ENCODE measurements at places on chromosomes 5 and 9.

DNA sequence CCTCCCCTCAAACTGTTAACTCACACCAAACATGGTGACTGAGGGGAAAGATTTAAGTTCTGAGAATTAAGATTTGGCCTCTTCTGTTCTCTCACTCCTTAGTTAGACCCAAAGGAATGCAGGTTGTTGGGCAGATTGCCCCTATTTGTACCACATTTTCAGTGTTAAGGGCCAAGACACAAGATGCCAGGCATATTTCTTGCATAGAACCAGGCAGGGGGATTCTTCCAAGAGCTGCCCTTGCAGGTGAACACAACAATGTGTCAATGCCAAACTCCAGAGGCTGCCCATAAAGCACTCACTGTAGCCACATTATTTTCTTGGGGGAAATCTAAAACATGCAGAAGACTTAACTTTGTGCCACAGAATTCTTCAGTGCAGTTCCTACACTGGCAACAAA, 14.7 kb downstream of the MPDZ start:
- DNase-seq: no peak

DNA sequence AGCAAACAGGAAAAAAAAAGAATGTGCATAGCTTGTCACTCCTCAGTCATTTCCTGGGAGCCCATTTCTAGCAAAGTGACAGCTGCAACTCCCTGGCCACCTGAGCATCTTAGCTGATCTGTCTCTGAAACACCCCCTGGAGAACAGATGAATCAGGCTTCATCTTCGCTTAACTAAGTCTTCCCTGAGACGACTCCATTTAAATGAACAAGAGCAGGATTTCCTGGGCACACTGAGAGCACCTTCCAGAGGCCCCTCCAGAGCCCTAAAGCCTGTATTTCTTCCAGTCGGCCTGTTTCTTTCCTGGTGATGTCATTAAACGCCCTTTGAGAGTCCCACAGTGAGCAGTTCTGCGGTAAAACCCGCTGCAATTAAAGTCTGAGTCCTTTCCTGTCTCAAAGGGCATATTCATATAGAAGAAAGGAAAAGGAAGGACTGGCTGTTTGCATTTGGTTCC, 13.9 kb downstream of the TGFBI start:
- DNase-seq: no peak

GRCh38 chr9:134982311-134982710, 64.6 kb upstream of the FCN1 start:
- DNase-seq: no peak

GRCh38 chr5:44365345-44365744, 23.9 kb downstream of the FGF10 start:
- no peak for DNase-seq

DNA sequence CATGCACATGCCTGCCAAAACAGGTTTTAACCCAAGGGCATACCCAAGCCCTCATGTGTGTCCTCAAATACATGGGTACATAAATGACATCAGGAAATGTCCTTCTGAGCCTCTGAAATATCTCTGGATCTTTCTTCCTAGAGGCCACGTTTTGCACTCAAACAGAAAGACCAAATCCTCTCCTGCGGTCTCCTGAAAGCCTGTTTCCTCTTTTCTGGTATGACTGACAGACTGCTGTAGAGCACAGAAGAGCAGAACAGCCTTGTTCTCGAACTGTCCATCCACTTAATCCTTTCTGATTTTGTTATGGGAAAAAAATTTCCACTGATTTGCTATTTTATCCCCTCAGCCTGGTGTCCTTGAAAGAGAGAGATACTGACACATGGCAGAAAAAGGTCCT, 107.2 kb downstream of the ASTN2 start:
- DNase-seq: no peak

GRCh38 chr5:150235500-150235854, 45.6 kb downstream of the SLC6A7 start:
- DNase-seq: no peak

- no peak for DNase-seq
Measured at GRCh38 chr5:80238097-80238496, 17.8 kb downstream of the SERINC5 start.

DNA sequence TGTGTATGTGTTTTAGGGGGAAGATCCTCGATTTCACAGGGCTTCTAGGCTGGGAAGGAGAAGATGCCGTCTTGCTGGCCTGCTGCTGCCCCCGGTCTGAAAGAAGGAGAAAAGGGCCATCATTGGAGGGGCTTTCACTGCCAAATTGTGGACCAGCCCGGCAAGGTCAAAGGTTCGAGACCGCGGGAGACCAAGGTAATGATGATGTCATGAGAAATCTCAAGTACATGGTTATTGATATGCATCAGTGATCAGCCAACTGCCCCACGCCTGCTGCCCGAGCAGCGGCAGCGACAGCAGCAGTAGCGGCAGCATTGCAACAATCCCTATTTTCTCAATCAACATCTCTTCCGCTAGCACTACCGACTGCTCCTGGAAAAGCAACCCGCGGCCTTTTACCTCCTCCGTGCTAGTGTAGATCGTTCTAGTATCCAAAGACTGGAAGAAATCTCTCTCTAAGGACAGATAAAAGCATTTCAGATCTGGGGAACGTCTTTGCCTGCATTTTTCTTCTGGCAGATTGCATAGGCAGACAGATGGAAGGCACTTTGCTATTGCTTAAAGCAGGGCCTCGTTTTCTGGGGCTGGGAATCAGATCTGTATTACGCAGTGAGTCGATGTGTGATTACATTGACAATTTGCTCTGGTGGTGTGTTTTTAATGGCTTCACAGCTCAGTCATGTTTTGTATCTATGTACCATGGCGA, 215.3 kb downstream of the MEF2C start:
- no peak for DNase-seq

GRCh38 chr5:81817980-81818379, 67.1 kb upstream of the SSBP2 start:
- DNase-seq: no peak

- DNase-seq: no peak
Measured at GRCh38 chr5:6678385-6678784, 34.8 kb upstream of the TENT4A start.

GRCh38 chr9:136700304-136700703, 12.1 kb upstream of the DIPK1B start:
- no peak for DNase-seq

DNA sequence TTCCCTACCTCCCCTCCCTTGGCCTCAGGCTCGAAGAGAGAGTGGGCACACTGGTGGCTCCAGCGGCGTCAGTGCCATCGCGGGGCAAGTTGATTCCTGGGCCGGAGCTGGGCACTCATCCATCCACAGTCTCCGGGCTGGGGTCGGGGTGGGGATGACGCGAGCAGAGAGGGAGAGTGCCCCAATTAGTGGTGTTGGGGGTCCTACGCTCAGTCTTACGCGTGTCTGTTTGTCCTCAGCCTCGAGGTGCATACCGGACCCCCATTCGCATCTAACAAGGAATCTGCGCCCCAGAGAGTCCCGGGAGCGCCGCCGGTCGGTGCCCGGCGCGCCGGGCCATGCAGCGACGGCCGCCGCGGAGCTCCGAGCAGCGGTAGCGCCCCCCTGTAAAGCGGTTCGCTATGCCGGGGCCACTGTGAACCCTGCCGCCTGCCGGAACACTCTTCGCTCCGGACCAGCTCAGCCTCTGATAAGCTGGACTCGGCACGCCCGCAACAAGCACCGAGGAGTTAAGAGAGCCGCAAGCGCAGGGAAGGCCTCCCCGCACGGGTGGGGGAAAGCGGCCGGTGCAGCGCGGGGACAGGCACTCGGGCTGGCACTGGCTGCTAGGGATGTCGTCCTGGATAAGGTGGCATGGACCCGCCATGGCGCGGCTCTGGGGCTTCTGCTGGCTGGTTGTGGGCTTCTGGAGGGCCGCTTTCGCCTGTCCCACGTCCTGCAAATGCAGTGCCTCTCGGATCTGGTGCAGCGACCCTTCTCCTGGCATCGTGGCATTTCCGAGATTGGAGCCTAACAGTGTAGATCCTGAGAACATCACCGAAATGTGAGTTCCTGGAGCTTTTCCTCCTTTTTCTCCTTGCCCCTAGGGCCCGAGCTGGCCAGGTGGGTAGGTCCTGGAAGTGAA, 861 bp downstream of the NTRK2 start:
- no peak for DNase-seq

- DNase-seq: no peak
Measured at GRCh38 chr9:69389437-69389995, 64.5 kb downstream of the ENTREP1 start.

DNA sequence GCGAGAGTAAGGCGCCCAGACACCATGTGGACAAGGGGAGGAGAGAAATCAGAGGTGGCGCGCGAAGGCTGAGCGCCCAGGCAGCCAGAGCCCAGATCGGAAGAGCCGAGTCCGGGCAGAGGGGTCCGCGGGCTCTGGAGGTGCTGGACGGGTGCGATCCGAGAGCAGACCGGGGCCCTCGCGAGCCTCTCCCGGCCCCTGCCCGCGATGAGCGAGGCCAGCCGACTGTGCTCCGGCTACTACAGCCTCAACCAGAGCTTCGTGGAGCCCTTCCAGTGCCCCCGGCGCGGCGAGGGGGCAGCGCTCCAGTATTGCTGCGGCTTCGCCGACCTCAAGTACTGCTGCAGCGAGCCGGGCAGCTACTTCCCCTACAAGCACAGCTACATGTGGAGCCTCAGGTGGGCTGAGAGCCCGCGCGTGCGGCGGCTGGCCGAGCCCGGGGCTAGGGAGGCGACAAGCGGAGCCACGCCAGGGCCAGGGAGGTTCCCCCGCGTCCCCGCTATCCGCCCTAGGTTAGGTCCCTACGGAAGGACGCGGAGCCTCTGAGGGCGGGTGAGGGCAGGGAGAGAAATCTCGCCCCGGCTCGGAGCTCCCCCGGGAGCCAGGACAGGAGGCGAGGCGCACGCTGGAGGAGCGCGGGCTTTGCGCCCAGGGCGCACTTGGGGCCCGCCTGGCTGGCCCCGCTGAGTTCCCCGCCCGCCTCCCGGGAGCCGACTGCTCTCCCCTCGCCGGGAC, at the start of gene SHISAL2B:
TSS of gene SHISAL2B (plus strand) at position 87 of the 735 bp plus-strand sequence. CDS start at position 208, 121 bp downstream.
- no peak for DNase-seq

GRCh38 chr9:33161011-33161588, 6.0 kb downstream of the B4GALT1 start:
- DNase-seq: peak; percentile 53

DNA sequence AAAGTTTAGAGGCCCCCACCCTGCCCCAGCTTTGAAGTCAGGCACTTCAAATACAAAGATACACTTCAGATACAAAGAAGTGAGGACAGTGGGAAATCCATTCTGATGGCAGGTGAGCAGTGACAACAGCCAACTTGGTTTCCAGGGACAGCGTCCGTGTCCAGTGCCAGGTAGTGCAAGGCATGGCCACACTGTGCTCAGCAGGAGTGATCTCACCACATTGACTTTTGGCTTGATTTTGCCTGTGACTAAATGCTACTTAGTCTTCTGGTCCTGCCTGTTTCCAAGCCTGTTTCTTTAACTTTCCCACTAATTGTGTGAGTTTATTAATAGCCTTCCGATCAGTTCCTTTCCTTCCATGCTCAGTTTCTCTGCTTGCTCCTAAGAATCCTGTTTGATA, 72.6 kb upstream of the PALM2AKAP2 start:
- DNase-seq: no peak

DNA sequence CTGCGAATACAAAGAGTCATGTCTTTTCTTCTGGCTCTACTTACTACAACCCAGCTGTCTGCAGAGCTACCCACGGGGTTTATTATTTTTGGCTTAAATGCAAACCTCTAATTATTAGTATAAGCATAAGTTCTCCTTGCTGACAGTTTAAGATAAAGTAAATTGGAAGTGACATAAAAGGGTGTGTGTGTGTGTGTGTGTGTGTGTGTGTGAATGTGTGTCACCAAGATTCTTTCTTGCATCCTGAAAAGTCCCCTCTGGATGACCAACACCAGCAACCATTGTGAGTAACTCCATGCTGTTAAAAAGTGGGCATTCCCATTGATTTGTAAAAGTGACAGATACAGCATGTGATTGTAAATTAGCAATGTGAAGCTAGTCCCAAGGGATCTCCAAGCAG, 803.8 kb upstream of the ZNF608 start:
- no peak for DNase-seq

- no peak for DNase-seq
Measured at GRCh38 chr5:76570153-76570552, 53.0 kb downstream of the F2RL2 start.

DNA sequence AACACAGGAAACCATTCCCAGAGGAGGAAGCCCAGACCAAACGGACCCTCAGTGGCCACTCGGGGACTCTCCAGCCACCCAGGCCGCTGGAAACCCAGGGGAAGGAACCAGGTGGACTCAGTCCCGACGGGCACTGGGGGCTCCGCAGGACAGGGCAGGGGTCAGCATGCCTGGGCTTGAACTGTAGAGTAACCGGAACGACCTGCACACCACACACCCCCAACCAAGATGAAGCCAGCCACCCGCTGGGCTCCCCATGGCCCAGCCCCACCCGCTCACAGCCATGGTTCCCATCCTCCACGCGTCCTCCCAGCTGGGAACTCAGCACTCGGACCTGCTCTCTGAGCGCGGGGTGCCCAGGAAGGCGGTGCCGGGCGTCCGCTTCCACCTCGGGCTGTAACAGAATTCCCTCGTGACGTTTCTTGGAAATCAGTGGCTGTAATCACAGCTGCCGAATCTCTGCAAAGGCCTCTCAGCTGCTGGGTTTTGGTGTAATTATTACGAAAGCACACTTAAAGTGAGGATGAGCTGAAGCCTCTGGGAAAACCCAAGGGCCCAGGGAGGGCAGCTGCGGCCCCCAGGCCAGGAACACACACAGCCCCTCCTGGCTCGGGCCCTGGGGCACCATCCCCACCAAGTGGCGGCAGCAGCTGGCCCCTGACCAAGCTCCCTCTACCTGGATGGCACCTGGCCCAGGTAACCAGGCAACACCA, 13.8 kb downstream of the NACC2 start:
- DNase-seq: no peak

- DNase-seq: no peak
Measured at GRCh38 chr5:172492097-172492840, 37.9 kb upstream of the SH3PXD2B start.

DNA sequence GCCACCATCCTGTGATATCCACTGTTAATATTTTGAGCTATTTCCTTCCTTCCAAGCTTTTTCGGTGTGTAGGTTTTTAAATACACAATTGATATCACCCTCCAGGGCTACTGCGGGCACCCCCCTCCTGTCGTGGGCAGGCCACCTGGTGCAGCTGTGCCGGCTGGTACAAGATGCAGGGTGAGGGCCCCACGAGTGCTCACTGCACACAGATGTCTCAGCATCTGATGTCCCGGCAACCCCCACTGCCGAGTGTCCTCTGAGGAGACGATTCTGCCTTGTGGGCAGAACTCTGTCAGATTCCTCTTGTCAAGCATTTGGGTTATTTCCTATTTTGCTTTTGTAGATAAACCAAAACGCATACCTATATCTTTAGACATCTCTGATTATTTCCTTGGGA, 25.1 kb downstream of the CACNA1B start:
- no peak for DNase-seq

GRCh38 chr9:94623253-94623652, 16.1 kb downstream of the FBP1 start:
- DNase-seq: no peak
